NCI-H187 treated with DMSO at 0.1 percent for 48 hours (cell line): ENCODE measurements at places on chromosomes 12 and 14.

GRCh38 chr12:93011100-93011499, 82.0 kb upstream of the EEA1 start:
- DNase-seq: no peak

DNA sequence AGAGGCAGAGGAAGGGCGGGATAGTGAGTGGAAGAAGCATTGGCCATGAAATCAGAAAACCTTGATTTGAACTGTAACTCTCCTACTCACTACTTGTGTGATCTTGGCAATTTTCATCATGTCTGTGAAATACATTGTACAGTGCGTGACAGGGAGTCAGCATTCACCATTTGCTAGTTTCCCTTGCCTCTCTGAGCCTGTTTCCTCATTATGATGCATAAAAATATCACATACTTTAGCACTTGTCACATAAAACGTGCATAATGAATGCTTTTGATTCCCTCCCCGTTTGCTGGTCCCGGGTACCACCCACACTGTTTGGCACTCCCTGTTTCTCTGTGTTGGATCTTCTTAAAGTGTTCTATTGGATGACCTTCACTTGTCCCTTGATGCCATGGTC, 101.1 kb upstream of the FRMD6 start:
- DNase-seq: no peak

- no peak for DNase-seq
Observed at GRCh38 chr14:33857650-33858049, 93.2 kb downstream of the EGLN3 start.

GRCh38 chr12:38892087-38892786, 13.2 kb downstream of the CPNE8 start:
- DNase-seq: no peak

DNA sequence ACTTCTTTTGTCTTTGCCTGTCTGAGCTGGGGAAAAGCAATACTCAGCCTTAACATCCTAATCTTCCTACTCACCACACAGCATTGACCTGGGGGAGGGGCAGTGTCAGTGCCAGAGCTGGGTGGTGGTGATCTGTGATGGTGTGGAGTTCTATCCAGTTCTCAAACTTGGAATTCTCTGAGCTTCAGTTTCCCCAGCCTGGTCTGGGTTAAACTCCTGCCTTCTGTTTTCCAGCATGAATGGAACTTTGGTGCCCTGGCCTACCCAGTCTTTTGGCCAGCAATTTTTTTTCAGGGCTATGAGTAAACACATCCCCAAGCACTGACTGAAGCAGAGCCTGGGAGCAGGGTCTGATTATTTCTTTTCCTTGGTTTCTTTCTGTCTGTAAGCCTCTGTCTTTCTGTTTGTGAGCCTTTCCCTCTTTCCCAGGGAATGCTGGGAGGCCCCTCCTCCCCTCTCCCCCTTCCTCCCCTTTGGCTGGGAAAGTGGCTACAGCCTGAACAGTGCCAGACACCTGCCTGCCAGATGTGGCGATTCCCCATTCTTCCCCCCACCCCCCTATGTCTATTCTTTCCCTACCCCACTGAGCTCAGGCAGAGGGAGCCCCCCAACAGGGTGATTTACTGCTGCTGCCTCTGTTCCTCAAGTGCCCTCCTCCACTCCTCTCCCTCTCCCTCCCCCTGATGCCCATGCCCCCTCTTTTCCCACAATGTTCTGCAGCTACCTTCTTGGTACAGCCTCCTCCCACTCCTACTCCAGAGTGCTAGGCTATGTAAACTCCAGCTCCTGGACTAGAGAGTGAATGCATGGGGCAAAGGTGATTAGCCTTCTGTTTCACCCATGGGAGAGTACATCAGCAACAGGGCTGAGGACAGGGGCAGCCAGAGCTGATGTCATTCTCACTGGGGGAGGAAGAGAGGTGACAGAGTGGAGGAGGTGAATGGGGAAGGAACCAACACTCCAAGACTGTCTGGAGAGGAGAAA, 11.1 kb downstream of the GPR84 start:
- peak; percentile 64 for DNase-seq
